ENCODE measurements at places on chromosomes 1 and 21.

DNA sequence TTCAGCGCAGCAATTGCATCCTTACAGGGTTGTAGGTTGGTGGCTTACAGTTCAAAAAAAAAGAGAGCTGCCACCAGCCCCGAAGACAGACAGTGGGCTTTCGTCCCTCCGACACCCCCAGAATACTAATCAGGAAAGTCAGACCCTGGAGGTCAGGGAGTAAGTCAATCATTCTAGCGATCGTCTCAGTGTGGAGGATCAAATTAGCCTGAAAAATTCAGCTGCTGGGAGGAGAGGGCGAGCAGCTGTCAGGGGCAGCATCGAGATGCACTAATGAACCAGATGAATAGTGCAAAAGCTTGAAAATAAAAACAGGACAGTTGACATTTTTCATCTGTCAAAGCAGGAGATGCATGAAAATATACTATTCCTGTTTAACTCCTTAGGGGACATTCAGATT lies 138.4 kb downstream of the NEK7 start:
- no peak for DNase-seq

DNA sequence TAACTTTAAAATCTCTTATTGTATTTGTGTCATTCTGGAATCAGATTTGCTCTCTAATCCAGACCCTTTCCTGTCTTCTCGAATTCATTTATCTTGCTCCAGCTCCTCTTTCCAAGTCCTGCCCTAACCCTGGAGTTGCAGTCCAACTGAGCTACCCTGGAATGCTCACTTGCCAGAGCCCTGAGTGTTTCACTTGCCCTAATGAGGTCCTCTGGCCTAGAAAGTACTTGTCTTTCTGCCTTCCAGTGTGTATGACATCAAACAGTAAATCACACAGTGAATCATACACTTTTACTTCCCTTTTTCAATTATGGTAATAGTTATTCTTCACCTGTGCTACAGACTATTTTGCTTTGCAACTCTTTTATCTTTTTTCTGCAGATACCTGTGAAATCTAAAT lies 96.9 kb downstream of the NEK7 start:
- no peak for DNase-seq

DNA sequence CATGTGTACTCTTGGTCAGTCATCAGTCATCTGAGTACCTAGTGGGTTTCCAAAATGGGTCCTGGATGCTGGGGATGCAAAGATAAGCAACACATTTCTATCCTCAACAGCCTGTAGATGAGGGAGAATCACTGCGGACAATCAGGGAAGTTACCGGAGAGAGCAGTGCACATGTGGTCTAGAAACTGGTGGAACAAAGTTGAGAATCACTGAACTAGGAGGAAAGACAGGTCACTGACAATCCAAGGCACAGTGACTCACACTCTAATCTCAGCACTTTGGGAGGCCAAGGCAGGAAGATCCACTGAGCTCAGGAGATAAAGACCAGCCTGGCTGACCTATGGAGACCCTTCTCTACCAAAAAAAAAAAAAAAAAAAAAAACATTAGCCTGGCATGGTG lies 31.4 kb upstream of the LGALS8 start:
- DNase-seq, result no peak

DNA sequence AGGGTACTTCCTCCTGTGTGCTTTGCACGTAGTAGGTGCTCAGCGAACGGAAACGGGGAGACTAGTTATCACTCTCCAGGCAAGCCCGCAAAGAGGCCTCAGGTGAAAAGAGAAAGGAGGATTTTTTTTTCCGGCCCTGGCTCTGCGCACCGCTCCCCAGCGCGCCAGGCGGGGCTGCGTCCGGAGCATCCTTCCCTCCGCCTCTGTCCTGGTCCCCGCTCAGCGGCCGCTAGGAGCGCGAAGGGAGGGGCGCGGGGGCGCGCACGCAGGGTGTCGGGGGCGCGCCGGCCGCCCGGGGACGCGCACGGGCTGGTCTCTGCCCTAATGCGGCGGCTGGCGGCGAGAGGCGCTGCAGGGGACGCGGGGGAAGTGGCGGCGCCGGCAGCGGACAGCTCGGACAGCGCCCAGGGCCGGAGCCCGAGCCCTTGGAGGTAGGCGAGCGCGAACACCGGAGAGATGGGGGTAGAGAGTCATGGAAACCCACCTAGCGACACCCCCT lies 42.3 kb upstream of the NFASC start:
- no peak for DNase-seq

GRCh38 chr1:19444296-19445021 lies 40.9 kb downstream of the CAPZB start:
- DNase-seq, result no peak

DNA sequence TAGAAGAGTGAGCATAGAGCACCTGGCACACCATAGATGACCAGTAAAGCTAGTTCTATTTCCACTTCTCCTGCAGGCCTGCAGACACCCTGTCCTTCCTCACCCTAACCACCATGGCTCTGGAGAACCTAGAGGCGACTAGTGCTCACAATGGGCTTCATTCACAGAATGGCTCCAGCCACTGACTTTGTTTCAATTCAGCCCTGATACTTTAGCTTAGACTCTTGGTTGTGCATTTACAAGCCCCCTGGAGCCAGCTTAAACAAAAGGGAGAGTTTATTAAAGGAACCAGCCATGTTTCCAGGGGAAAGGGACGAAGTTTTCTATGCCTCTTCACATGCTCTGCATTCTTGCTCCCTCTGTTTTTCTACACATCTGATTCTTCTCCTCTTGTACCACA lies 123.7 kb downstream of the NAV1 start:
- DNase-seq, result no peak
